ENCODE measurements at places on chromosomes 5 and 9. TPM values are rescaled to one million over a fixed set of nuclear protein-coding genes. Genes with fewer than 3 reads are reported as not detected.

The TERT gene
- 10.1 TPM for total RNA-seq

The PCDHGA3 gene
- not detected for total RNA-seq

DNA sequence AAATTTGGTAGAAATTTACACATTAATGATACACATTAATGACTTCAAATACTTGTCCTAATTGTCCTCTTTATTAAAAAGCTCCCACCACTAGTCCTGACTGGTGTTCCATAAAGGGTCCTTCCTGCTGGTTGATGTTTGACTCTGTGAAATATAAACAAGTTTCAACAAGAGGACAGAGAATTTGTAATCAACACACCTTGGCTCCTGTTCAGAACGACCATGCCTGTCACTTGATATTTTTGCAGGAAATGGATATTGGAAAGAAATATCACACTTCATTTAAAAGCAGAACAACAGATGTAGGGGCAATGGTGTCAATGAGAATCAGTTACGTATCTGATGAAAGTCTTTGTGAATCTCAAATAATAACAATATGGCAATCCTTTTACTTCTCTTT lies 211.7 kb downstream of the ENC1 start:
- peaks cover 20% of the 10 kb centered on the region for H3K27me3 ChIP-seq
- no peak overlapping the region for H3K27ac ChIP-seq
- no peaks in the 10 kb centered on the region for H3K4me1 ChIP-seq
- H3K4me3 ChIP-seq: no peak overlapping the region

DNA sequence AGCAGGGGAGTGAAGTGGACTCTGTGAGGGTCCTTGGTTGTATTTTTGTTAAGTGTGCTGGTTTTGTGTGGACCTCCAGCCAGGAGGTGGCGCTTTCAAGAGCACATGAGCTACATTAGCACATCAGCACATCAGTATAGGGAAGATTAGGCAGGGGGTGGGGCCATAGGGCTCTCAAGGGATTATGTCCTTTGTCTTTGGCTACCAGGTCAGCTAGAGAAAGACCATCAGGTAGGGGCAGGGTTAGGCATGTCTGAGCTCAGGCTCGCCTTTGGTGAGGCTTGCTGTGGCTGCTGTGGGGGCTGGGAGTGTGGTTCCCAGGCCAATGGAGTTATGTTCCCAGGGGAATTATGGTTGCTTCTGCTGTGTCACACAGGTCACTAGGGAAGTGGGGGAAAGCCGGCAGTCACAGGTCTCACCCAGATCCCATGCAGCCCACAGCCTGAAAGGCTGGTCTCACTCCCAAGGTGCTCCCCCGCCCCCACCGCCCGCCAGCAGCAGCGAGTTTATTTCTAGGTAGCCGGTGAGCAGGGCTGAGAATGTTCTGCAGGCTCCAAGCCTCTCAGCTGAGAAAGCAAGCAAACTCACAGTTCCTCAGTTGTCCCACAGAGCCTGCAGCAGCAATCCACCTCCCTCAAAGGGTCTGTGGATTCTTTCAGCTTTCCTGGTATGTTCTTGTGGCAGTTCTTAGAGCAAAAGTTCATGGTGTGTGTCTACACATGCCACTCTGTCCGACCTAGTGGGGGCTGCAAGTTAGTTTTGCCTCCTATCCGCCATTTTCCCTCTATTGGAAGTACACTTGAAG lies 13.7 kb downstream of the OR1J1 start:
- peak overlapping the region; percentile 72 for H3K4me3 ChIP-seq
- peak; percentile 32 for DNase-seq
- H3K4me1 ChIP-seq: peaks cover 11% of the 10 kb centered on the region
- no peaks in the 10 kb centered on the region for H3K36me3 ChIP-seq
- peaks cover 20% of the 10 kb centered on the region for H3K27me3 ChIP-seq

GRCh38 chr5:39648848-39649227 lies 224.1 kb upstream of the DAB2 start:
- no peaks in the 10 kb centered on the region for H3K36me3 ChIP-seq
- H3K4me3 ChIP-seq: no peak overlapping the region
- no peak overlapping the region for H3K27ac ChIP-seq
- no peaks in the 10 kb centered on the region for H3K4me1 ChIP-seq
- no peak for DNase-seq

The ADAMTSL2 gene
- 0.14 TPM for total RNA-seq

The FOXD4L5 gene
- total RNA-seq: not detected

The C9orf153 gene
- total RNA-seq: 0.40 TPM

GRCh38 chr9:115923410-115923809 lies 230.2 kb upstream of the PAPPA start:
- H3K36me3 ChIP-seq: no peaks in the 10 kb centered on the region
- no peaks in the 10 kb centered on the region for H3K4me1 ChIP-seq
- H3K27me3 ChIP-seq: no peaks in the 10 kb centered on the region
- no peak for DNase-seq
- no peak overlapping the region for H3K27ac ChIP-seq

DNA sequence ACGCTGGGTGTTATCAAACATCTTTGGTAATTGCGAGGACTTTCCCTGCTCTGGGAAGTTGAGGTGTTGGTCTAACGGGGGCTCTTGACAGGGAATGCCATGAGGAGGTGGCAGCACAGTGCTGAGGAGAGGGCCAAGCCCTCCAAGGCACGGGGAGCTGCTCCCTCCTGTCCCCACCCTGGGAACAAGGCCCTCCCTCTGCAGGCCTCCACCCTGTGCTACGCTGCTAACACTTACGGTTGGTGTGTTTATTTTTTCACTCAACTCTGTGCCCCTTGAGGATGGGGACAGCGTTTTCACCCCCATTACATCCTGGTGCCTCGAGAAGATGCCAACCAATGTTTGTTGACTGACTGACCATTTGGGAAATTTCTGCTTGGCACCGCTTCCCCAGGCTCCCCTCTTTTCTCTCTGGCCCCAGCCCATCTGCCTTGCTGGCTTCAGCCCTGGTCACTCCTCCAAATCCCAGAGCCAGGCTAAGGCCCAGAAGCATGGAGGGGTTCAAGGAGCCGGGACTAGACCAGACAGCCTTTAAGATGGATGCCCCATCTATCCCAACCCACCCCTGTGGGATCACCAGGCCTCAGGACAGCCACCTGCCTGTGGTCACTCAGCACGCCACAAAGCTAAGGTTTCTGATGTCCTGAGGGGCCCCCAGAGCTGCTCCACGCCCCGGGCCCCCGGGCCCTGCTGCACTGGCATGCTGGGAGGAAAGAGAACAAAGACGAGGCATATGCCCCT lies 125.7 kb downstream of the BARX1 start:
- DNase-seq: no peak
- H3K4me3 ChIP-seq: no peak overlapping the region
- H3K36me3 ChIP-seq: no peaks in the 10 kb centered on the region
- no peak overlapping the region for H3K27ac ChIP-seq
- H3K27me3 ChIP-seq: peaks cover 41% of the 10 kb centered on the region
- H3K4me1 ChIP-seq: peaks cover 8% of the 10 kb centered on the region

DNA sequence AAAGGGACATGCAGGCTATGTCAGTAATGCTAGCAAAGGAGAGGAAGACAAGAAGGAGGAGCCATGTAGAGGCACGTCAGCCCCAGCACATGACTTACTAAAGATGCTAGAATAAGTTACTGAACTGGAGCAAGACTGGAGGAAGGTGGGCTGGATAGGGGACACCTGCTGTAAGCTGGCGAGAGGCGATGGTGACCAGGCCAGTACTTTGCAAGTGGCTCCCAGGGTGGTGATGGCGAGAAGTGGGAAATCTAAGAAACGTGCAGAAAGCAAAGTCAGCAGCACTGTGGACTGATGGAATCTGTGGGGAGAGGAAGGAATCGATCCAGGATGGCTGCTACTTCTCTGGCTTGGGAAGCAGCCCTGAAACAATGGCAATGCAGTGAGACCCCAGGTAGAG lies 617.1 kb upstream of the ADAMTS16 start:
- no peaks in the 10 kb centered on the region for H3K36me3 ChIP-seq
- no peak overlapping the region for H3K27ac ChIP-seq

The CBY3 gene
- total RNA-seq: not detected

The BARHL1 gene
- total RNA-seq: not detected

The ECSCR gene
- total RNA-seq: 0.81 TPM

The EGFLAM gene
- not detected for total RNA-seq

The FBP1 gene
- total RNA-seq: 1.9 TPM

DNA sequence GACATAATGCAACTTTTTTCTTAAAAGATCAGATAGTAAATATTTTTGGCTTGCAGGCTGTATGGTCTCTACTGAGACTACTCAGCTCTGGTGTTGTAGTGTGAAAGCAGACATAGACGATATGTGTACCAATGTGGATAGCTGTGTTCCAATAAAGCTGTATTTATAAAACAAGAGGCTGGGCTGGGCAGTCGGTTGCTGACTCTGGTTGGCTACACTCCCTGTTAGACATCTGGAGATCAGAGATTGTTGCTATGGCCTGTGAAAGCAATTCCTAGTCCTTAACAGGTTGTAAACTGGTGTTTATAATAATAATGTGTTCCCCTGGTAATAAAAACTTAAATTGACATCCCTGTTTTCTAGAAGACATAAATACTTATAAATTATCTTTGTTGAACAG lies 24.4 kb upstream of the SCAMP1 start:
- no peak overlapping the region for H3K4me3 ChIP-seq
- no peak overlapping the region for H3K27ac ChIP-seq
- H3K36me3 ChIP-seq: no peaks in the 10 kb centered on the region
- H3K27me3 ChIP-seq: peaks cover 8% of the 10 kb centered on the region

DNA sequence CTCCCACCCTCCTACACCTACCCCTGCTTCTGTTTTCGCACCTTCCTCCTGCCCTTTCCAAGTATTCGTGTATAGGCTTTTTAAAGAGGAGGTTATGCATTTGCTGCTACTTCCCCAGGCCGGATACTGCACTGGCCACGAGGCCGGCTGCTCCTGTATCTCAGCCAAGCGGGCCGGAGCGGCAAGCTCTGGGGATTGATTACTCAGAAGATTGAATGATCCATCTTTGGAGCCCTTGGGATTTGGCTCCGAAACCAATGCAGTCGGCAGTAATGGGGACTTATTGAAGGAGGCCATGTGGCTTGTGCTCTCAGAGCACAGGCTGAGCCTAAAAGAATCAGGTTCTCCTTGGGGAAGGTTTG lies 405.3 kb downstream of the TLE4 start:
- DNase-seq: no peak
- no peaks in the 10 kb centered on the region for H3K36me3 ChIP-seq
- no peak overlapping the region for H3K27ac ChIP-seq

DNA sequence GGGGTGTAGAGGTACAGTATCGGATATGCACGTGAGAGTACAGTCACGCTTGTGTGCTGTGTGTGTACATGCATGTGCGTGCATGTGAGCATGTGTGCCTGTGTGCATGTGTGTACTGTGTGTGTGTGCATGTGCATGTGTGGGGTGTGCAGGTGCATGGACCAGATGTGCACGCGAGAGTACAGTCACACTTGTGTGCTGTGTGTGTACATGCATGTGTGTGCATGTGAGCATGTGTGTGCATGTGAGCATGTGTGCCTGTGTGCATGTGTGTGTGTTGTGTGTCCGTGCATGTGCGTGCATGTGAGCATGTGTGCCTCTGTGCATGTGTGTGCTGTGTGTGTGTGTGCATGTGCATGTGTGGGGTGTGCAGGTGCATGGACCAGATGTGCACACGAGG lies 10.3 kb downstream of the SLC6A19 start:
- DNase-seq: no peak
- no peak overlapping the region for H3K4me3 ChIP-seq
- H3K27ac ChIP-seq: no peak overlapping the region

GRCh38 chr5:112161392-112161748 lies 257.7 kb downstream of the EPB41L4A start:
- no peak for DNase-seq
- peaks cover 43% of the 10 kb centered on the region for H3K4me1 ChIP-seq
- peak overlapping the region; percentile 86 for H3K4me3 ChIP-seq
- peaks cover 41% of the 10 kb centered on the region for H3K36me3 ChIP-seq
- no peaks in the 10 kb centered on the region for H3K27me3 ChIP-seq

The ARL14EPL gene
- not detected for total RNA-seq

The PCDHGA10 gene
- total RNA-seq: not detected

DNA sequence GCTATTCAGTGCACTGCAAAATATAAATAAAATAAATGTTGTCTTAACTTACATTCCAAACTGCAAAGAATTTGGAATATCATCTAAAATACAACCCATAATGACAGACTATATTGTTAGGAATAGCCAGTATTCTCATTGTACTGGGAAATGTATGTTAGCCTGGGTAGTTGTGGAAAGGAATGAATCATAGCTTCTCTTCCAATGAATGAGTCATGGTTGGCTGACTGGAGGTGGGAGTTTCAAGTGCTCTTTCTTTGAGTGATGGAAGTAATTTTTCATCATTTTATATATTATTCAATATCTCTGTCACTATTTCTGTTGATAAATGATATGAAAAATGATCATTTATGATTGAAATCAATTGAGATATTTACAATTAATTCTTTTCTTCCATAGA lies 158.6 kb upstream of the ARRDC3 start:
- H3K27me3 ChIP-seq: peaks cover 3% of the 10 kb centered on the region
- peaks cover 2% of the 10 kb centered on the region for H3K4me1 ChIP-seq
- H3K27ac ChIP-seq: no peak overlapping the region
- H3K4me3 ChIP-seq: no peak overlapping the region
- H3K36me3 ChIP-seq: no peaks in the 10 kb centered on the region

DNA sequence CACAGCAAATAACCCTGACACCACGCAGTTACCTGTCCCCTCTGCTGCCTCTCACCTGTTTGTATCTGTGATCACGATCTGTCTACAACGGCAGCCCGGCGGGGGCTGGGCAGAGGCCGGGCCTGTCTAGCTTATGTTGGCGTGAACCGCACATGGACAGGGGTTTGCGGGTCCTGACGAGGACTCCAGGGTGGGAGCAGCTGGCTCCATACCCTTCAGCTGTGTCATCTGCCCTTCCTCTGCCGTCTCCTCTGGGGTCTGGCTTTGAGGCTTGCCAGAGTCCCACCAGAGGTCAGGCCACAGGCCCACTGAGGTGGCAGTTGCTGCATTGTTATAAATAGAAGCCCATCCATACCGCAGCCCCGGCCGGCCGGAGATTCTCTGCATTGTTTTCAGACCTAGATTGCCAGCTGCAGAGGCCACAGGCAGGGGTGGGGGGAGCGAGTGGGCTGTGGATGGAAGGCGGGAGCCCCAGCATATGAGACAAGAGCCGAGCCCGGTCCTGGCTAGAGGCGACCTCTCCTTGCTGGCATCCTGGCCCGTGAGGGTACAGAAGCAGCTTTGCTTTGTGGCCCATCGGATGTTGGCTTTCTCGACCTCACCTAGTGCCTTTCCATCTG lies 37.8 kb downstream of the FAM78A start:
- H3K4me1 ChIP-seq: peaks cover 31% of the 10 kb centered on the region
- no peak for DNase-seq
- peak overlapping the region; percentile 66 for H3K4me3 ChIP-seq
- H3K27ac ChIP-seq: peak overlapping the region; percentile 95

GRCh38 chr5:112548246-112548881 lies 129.3 kb upstream of the EPB41L4A start:
- no peaks in the 10 kb centered on the region for H3K27me3 ChIP-seq
- no peaks in the 10 kb centered on the region for H3K4me1 ChIP-seq
- H3K4me3 ChIP-seq: no peak overlapping the region
- no peak overlapping the region for H3K27ac ChIP-seq

DNA sequence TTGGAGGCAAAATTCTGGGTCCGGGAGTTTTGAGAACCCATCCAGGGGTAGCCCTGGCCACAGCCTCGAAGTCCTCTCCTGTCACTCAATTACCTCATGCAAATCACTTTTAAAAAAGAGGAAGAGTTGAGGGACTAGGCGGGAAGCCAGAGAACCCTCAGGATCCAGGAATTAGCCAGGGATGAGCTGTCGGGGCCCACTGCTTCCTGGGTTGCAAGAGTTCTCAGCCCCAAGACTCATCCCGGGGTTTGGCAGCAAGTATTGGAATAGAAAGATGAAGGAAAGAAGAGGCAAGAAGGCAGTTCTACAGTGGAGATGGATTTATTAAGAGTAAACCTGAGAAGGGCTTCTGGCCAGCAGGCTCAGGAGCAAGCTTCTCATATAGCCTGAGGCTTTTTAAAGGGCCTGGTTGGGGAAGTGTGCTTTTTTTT lies 25.6 kb downstream of the C9orf50 start:
- H3K4me3 ChIP-seq: no peak overlapping the region
- no peak overlapping the region for H3K27ac ChIP-seq
- no peaks in the 10 kb centered on the region for H3K36me3 ChIP-seq
- peaks cover 10% of the 10 kb centered on the region for H3K4me1 ChIP-seq
